ENCODE measurements at places on chromosomes 13 and 19.

DNA sequence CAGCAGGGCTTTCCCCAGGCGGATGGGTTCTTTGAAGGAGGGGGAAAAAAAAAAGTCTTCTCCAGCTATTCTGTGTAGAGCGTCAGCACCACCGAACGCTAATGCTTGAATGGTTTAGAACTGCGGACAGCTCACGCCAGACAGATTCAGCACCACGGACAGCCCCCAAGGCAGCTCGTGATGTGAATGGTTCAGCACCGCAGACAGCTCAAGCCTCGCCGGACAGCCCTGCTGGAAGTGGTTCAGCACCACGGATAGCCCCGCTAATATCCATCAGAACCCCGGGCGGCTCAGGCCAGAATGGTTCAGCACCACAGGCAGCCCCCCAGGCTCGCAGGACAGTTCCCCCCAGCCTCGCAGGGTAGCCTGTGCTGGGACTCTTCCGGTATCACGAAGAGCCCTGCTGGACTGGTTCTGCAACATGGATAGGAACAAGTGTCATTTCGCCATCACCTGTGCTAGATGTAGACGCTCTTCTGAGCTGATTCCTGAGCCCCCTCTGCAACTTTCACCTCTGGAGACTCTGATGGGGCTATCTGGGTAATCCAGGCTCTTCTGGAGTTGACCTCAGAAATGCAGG is 4.9 kb upstream of the SMIM17 start:
- peak; percentile 21 for DNase-seq

- no peak for DNase-seq
Measured at GRCh38 chr19:41871573-41872383, 5.3 kb upstream of the CD79A start.

DNA sequence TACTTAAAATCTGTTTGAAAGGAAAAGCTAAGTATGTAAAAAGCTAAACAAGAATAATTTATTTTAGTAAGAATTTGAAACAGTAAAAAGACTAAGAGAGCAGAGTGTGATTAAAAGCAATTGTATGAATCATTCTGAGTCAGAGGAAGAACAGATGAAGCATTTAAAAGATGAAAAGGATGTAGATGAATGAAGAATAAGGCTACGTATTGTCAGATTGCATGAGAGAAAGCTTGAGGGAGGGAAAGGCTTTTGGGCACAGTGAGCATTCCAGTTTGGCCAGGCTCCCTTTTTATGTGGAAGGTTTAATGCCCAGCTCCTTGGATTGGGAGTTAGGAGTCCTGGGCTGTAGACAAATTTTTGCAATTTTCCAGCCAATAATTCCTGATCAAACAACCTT is 117.7 kb downstream of the FREM2 start:
- no peak for DNase-seq

DNA sequence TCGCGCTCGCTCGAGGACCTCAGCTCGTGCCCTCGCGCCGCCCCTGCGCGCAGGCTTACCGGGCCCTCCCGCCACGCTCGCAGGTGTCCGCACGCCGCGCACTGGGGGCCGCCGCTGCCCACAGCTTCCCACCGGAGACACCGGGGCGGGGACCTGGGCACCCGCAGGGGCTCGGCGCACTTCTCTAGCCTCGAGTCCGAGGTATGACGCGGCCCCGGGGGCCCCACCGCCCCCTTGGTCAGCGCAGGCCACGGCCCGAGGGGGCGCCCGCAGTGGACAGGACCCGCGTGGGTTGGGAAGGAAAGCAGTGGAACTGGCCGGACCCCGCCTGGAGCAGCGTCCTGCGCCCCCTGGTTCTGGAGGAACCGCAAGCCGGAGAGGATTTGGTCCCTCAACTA is 2.1 kb upstream of the GRWD1 start:
- DNase-seq = no peak

DNA sequence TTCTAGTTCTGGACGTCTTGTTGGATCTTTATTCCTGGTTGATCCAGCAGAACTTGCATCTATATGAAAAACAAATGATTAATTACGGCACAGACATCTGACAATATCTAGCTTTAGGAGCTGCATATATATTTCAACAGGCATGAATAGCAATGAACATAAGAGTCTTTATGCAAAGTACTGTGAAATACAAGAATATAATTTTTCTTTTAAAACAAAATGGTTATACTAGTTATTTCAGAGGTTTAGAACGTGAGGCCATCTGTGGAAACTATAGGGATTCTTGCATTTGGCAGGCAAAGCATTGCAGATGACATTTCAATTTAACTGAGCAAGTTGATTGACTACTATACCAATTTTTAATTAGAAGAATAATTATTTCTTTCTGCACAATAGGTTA is 40.5 kb downstream of the EFNB2 start:
- no peak for DNase-seq

DNA sequence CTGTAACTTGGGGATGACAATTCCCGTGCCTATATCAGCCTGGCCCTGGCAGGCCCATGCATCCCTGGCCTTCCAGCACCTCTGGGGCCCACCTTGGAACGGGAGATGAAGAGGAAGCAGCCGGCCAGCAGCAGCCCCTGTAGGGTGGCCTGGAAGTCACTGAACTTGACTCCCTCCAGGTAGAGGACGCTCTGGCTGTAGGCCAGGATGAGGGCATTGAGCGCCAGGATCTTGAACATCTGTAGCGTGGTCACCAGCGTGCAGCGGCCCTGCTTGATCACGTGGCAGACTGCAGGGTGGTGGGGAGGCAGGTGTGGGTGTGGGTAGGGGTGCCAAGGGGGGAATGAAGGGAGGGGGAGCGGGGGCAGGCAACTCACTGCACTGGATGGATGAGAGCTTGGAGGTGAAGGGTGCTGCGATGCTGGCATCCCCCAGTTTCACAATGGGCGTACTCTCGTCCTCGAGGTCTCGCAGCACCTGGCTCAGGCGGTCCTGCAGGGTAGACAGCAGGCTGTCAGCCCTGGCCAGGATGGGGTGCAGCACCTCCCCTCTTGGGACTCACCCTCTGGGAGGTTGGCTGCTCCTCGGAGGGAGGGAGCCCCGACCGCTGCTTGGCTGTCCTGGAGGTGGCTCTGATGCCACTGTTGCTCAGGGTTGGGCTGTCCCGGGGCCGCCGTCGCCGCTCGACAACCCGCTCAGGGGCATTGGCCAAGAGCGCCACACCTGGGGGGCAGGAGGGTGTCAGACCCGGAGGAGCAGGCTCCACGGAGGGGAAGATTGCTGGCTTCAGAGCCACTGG is 3.8 kb upstream of the GMIP start:
- DNase-seq = no peak

DNA sequence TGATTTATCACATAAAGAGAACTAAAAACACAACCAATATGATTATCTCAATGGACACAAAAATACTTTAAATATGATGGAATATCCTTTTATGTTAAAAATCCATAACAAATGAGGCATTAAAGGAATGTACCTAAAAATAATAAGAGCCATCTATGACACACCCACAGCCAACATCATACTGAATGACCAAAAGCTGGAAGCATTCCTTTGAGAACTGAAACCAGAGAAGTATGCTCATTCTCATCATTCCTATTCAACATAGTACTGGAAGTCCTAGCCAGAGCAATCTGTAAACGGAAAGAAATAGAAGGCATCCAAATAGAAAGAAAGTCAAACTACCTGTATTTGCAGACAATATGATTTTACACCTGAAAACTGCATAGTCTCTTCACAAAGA is 671.0 kb downstream of the SLITRK1 start:
- DNase-seq = no peak

DNA sequence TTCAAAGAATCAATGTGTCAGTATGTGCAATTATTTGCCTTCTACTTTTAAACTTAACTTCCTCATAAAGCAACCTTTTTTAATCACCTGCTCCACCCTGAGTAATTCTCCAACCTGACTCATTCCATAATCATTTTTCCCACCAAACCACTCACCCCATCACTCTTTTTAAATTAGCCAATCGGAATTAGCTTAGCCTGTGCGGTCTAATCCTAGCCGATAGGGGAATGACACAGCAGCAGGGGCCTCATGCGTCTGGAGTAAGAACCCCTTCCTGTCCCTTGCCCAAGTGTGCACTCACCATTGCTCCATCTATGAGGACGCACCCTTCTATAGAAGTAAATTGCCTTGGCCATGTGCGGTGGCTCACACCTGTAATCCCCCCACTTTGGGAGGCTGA is 27.4 kb upstream of the ZNF83 start:
- DNase-seq = no peak

- no peak for DNase-seq
Measured at GRCh38 chr13:91520952-91521351, 122.5 kb downstream of the GPC5 start.

- DNase-seq = peak; percentile 15
Measured at GRCh38 chr13:27573265-27573664, 47.1 kb downstream of the LNX2 start.

DNA sequence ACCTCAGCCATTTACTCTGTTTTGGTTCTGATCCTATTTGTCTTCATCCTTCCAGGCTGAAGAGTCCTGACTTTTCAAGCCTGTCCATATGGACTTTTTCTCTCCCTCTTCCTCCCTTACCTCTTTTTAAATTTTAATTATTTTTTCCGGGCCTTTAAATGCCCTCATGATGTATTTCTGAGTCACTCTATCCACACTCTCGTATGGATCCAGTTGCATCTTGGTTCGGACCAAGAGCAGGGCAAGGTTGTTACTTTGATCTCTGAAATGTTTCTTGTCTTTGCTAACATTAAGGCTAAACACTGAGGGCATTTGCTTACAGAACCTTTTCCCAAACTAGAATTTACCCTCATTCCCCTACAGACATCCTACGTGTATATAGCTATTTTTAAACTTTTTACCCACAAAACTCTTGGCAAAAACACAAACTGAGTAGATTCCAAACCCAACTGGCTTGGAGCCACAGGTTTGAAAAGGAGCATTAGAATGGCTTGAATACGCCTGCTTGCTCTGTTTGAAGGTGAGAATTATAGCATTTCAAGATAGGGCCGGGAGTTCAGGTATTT is 47.4 kb upstream of the SERPINE3 start:
- peak; percentile 37 for DNase-seq

- DNase-seq = no peak
Measured at GRCh38 chr13:40101708-40102359, 446.4 kb downstream of the COG6 start.

DNA sequence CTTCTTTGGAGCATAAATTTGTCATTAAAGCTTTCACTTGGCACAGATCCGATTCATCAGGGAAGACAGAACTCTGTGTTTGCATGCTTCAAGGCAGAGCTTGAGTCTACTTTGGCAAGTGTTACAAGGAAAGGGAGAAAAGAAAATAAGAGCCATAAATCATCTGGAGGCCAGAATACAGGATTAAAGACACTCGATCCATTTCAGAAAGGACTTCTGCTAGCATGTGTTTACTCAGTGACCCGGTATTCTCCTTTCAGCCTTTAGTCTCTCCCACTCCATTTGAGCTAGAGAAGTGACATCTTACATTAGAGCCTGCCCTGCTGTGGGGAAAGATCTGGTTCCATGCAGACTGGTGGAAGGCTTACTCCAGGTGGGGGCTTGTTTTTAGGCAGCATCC is 306.4 kb downstream of the KLF5 start:
- no peak for DNase-seq

GRCh38 chr13:80116107-80116506 is 224.8 kb downstream of the SPRY2 start:
- peak; percentile 49 for DNase-seq

DNA sequence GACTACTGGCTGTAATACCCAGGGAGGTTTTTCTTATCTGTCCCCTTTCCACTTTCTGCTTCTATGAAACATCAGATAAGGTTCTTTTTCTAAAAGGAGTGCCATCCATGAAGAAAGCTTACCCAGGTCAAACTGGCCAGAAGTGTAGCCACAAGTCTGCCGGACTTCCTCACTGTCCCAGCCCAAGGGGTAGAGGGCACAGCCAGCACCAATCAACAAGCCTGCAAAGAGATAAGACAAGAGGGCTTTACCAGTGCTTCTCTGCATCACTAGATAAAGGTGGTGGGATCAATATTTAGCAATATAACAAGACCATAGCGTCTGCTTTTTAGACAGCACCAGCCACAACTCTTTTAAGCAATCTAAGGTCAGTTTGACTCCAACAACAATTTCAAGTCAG is 224.7 kb downstream of the LHFPL6 start:
- DNase-seq = no peak

GRCh38 chr13:76715621-76716020 is 170.6 kb downstream of the KCTD12 start:
- no peak for DNase-seq

GRCh38 chr19:12133069-12133468 is 7.1 kb downstream of the ZNF20 start:
- no peak for DNase-seq

DNA sequence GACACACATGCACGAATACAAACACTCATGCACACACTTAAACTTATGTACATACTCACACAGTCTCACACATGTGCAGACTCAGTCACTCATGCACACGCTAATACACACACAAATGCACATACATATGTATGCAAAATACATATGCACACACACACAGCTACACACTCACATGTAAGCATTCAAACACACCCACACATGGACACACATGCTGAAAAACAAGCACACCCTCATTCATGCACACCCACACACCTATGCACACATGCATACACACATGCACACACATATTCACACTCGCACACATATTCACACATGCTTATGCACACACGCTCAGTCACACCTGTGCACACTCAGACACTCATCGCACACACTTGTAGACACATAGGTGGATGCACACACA is 9.3 kb downstream of the MUC16 start:
- no peak for DNase-seq

DNA sequence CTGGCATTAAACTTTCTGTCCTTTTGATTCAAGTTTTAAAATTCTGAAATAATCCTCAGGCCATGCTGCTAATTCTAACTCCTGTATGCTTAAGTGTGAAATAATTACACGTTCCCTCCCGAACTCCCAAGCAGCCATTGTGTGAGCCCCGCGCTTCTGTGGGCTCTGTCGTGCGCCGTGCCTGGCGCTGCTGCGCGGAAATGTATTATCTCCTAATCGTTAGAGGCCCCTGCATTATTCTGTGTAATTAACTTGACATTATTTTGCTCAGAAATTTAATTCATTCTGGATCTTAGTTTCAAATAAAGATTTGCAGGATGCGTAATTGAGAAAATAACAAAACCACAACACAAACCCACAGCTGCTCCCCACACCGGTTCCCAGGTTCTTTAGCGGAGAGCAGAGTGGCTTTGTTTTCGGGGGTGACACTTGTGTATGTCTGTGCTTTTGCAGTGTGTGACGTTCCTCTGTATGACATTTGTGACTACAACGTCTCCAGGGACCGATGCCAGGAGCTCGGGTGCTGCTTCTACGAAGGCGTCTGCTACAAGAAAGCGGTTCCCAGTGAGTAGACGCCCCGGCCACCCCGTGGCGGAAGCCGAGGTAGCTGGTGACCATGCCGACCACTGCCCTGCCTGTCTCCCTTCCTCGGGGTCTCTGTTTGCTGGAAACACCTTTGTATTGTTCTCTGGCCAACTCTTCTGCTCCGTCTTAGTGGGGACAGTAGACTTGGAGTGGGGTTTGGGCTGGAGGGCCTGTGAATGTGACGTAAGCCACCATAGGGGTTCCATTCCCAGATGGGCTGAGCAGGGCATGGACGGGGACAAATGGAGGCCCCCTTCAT is 7.5 kb downstream of the TEX29 start:
- no peak for DNase-seq

DNA sequence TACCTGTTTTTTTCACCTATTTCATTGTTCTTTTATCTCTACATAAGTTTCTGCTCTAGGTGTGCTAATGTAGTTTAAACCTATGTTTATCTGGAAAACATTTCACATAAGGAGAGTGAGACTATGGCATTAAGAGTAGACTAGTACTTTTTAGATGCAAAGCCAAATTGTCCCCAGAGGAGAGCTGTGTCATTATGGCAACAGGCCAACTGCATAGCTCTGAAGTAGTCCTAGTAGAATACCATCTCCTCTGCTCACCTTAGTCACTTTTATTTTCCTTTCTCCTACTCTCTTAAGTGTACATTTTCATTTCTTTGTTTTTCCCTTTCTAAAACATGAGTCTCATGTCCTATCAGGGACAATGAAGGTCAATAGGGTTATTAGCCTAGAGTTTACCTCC is 123.1 kb downstream of the ITGBL1 start:
- DNase-seq = no peak

Measured in AG04450 (cell line).